Stimulated activated CD4-positive, alpha-beta T cell treated with anti-CD3 and anti-CD28 coated beads, TNF-alpha, amount 100 ng/mL, for 4 hours (primary cell): ENCODE measurements at places on chromosomes 11 and 22.

GRCh38 chr11:16917941-16918340, 96.3 kb downstream of the PLEKHA7 start:
- DNase-seq = no peak

GRCh38 chr11:15638386-15638787, 523.7 kb downstream of the INSC start:
- no peak for DNase-seq

GRCh38 chr22:17090550-17090949, 5.8 kb downstream of the IL17RA start:
- no peak for DNase-seq

GRCh38 chr11:130000552-130001176, 2.0 kb downstream of the PRDM10 start:
- no peak for DNase-seq

- no peak for DNase-seq
Measured at GRCh38 chr11:117901601-117902000, 25.1 kb upstream of the FXYD6 start.

DNA sequence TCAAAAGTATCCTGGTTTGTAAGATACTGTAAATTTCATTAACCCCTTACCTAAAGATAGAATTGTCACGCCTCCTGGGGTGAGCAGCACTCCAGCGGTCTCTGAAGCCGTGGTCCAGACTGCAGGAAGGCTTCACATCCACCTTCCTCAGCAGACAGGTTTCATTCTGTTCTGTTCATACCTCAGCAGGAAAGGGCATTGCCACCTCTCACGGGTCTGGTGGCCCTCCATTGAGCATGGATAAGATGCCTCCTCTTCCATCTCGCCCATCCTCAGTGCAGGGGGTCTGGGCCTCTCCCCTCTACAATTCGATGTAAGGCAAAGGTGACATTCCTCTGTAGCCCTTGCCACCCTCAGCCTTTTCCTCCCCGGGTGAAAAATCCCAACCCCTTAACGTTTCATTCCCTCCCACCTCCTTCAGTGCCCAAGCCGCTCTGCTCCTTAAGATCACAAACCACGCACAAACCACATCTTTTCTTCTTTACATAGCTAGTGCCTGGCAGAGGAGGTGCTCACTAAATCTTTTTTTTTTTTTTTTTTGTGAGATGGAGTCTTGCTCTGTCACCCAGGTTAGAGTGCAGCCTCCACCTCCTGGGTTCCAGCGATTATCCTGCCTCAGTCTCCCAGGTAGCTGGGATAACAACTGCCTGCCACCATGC, 28.5 kb downstream of the RPUSD4 start:
- no peak for DNase-seq

GRCh38 chr22:25908212-25908611, 166.2 kb downstream of the MYO18B start:
- no peak for DNase-seq

GRCh38 chr11:100932474-100933100, 197.0 kb downstream of the PGR start:
- no peak for DNase-seq

- no peak for DNase-seq
Measured at GRCh38 chr11:2441171-2441570, 3.1 kb downstream of the TRPM5 start.

- DNase-seq = no peak
Measured at GRCh38 chr11:130671801-130672700, 223.6 kb downstream of the ADAMTS15 start.

DNA sequence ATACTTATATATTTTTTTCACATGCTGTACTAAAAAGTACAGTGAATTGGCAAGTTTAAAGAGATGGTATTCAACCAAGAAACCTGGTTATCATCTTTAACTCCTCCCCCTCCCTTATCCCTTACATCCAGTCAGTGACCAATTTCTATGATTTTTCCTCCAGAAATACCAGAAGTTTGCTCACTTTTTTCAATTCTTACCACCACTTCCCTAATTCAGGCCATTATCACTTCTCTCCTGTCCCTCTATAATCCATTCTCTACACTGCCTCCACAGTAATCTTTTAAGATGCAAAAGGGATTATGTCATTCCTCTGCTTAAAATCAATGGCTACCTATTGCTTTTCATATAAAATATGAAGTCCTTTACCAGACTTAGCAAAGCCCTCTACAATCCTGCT, 62.8 kb downstream of the CEP57 start:
- DNase-seq = no peak

DNA sequence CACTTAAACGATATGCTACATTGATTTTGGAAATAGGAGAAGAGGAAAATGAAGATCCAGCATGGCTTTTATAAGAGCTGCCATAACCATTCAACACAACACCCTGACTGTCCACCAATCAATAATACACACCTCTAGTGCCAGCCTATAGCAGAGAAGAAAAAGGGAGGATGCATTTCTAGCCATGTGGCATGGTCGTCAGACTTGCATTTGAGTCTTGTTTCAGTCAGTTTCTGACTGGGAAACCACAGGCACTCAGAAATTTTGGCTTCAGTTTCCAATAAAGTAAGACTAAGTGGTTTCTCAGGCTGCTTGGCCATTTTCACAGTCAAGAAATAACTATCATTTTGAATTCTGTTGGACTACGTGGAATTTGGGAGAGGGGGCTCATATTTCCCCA, 523.5 kb upstream of the LRRC4C start:
- DNase-seq = no peak

DNA sequence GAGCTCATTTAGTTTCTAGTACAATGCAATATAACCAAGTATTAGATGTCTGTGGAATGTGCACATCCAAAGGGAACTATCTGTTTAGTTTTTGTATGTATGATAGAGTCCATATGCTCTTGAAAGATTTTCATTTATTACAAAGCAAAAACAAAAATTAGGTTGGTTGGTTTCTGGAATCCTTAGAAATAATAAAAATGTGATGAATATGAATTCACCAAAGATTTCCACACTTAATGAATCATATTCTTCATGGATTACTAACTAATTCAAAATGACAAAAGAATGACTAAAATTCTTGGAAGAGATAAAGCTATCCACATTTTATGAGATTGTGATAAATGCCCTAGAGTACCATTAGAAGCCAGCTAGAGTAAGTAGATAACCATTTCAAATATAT, 261.1 kb downstream of the SBF2 start:
- no peak for DNase-seq

GRCh38 chr11:125282596-125282914, 118.0 kb downstream of the PKNOX2 start:
- no peak for DNase-seq

GRCh38 chr11:23673366-23673765, 813.1 kb upstream of the CCDC179 start:
- DNase-seq = no peak

DNA sequence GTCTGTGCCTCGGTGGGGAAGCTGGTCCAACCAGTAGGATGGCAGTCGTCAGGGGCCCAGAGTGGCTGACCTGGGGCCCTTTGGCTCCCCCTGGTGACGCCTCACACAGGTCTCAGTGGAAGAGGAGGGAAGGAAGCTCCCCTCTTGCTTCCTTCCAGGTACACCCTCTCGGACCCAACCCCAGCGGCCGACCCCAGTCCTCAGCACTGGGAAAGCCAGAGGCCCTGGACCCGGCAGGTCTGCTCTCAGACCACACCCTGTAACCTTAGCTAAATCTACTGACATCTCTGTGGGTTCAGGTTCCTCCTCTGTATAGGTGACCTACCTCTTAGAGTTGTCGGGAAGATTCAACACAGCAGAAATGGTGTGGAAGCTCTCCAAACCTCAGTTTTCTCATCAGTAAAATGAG, 3.4 kb upstream of the SCUBE1 start:
- DNase-seq = peak; percentile 42

DNA sequence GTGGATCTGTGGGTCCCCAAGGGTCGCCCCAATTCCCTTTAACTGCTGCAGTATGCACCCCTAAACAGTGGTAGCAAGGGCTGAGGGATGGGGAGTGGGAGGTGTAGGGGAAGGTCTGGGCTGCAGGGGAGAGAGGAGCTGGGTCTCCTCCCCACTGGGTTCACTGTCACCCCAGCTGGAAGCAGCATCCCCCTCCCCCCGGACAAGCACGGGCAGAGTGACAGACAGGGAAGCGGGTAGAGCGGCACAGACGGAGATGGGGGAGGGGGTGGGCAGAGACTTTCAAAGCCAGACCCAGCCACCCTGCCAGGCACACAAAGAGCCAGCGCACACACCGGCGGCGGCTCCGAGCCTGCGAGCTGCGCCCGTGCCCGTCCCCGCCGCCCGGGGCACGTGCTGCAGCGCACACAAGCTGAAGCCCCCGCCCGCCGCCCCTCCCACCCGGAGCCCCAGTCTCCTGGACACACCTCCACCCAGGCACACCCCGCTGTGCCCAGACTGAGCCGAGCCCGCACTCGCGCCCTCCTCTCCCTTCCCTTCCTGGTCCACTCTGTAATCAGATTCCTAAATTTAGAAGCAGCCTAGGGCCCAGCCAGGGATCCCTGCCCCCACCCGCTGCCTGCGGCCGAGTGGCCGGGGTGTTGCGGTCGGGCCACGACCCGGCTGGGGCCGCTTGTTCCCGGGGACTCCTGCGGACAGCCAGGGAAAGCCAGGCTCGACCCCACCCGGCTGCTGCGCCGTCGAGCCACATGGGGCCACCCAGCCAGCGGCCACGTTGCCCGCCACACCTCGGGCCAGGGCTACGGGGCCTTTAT, 935 bp upstream of the RCOR2 start:
- DNase-seq = no peak

DNA sequence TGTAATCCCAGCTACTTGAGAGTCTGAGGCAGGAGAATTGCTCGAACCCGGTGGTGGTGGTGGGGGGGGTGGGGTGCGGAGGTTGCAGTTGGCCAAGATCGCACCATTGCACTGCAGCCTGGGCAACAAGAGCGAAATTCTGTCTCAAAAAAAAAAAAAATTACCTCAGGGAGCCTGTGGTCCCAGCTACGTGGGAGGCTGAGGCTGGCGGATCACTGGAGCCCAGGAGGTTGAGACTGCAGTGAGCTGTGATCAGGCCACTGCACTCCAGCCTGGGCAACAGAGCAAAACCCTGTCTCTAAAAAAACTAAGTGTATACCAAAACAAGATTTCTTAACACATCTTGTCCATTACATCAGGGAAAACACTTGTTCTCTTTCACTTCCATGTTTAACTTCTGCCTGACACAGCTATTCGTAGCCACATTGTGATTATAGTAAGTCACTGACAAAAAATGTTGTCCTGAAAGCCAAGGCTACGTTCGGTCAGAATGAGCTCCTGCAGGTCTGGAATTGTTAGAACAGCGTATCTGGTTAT, 1.4 kb downstream of the TMEM80 start:
- no peak for DNase-seq

- no peak for DNase-seq
Measured at GRCh38 chr11:124876818-124877630, 11.8 kb downstream of the ROBO3 start.

- no peak for DNase-seq
Measured at GRCh38 chr11:130737866-130738431, 178.3 kb downstream of the SNX19 start.

DNA sequence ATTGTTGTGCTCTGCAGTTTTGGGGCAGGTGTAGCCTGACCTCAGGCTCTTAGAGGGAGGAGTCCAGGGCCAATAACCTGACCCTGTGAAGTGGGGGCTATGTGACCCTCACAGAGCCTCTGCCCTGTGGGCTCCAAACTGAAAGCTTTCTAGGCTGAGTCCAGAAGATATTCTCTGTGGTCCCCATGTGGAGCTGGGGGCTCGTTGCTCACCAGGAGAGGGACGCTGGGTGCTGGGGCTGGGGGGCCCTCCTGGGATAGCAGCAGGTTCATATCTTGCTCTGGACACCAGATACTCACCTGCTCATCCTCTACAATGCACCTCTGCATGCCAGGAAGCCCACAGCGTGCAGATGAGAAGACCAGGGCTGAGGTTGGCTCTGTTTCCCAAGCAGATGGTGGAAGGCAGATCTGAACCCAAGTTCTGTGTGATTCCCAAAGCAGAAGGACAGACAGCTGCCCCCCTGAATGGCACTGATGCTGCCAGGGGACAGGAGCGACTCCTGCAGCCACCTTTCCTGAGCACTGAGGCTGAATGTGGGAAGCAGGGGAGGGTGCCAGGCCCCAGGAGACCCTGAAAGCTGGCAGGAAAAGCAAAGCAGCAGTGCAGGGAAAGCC, 1022.0 kb downstream of the TBC1D22A start:
- no peak for DNase-seq

DNA sequence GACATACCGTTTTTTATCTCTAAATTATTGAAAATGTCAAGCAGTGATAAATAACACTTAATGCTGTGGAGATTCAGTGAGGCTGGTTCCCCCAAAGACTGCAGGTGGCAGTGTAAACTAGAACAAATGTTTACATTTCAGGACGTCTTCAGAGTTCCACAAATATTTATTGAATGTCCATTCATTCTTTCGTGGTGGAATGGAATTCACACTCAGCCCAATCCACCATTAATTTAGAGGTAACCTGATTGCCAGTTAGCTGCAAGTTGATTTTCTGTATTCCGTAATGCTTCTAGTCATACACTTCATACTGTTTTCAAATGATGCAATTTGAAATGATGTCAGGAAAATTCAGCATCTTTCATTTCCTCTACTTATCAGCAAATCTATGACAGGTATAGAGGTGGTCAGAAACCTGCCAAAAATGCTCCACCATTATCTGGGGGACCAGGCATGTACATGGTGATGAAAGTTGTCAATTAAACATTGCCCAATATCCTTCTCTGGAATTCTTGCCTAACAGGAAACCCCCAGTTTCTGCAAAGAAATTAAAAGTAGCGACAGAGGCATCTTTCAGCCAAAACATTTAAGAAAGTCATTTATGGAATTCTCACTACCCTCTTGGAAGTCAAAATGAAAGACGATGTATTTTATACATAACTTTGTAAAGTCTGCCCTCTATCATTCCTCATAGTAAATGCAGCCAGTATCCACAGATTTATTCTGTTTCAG, 94.3 kb upstream of the BMAL1 start:
- DNase-seq = no peak

GRCh38 chr11:64913171-64913727, 3.8 kb downstream of the ATG2A start:
- DNase-seq = no peak

- no peak for DNase-seq
Measured at GRCh38 chr11:75461151-75461550, 28.1 kb upstream of the KLHL35 start.

DNA sequence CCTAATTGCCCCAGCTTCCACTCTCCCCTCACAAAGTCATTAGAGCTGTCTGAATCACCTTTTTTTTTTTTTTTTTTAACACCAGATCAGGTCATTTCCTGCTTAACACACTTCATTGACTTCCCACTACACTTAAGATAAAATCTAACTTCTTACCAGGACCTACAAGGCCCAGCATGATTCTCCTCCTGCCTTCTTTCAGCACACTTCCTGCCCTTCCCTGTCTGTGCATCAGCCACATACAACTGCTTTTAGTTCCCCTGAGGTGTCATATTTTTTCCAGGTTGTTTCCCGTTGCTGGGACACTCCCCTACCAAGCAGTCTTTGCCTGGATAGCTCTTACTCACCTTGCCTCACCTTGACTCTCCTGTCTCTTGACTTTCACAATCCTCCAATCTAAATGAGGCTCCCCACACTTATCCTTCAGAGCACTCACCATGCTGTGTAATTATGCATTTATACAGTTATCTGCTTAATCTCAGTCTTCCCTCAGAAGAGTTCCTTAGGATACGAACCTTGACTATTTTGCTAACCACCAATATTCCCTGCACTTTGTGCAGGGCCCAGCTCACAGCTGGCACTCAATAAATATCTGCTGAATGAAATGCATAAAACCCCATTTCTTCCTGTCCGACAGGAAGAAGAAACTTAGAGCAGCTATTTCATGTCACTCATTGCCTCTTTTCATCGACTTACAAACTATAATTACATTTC, 96.6 kb upstream of the AKIP1 start:
- no peak for DNase-seq

- no peak for DNase-seq
Measured at GRCh38 chr22:20032407-20032991, 11.6 kb downstream of the TANGO2 start.
